ENCODE measurements at places on chromosomes 5 and 9. TPM values are rescaled to one million over a fixed set of nuclear protein-coding genes. Genes with fewer than 3 reads are reported as not detected.
A peak's percentile ranks its signal among the peaks of the same experiment; 100 is the strongest.

GRCh38 chr5:138230981-138231589, 18.0 kb upstream of the CDC23 start:
- DNase-seq = no peak

DNA sequence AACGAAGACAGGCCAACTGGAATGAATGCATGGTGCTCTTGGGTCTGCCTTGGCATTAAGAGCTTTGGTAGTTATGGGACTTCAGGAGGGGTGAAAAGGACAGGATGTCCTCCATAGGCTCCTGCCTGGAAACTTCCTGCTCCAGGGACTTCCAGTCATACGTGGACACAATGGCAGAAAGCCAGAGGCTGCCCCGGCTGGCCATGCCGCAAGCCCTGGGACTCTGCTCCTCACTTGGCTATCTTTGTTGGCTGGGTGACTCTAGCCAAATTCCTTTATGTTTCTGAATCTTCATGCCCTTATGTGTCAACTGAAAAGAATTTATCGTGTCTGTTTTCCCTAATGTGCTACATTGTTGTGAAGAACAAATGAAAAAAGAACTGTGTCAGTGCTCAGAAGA, 136.9 kb downstream of the SIL1 start:
- DNase-seq = no peak

GRCh38 chr9:136665704-136666371, 3.1 kb downstream of the EGFL7 start:
- DNase-seq = peak; percentile 30

- no peak for DNase-seq
These were observed 133.6 kb upstream of the GLRA1 start for GRCh38 chr5:152058267-152058666.

The PTGDS gene
- not detected for total RNA-seq

DNA sequence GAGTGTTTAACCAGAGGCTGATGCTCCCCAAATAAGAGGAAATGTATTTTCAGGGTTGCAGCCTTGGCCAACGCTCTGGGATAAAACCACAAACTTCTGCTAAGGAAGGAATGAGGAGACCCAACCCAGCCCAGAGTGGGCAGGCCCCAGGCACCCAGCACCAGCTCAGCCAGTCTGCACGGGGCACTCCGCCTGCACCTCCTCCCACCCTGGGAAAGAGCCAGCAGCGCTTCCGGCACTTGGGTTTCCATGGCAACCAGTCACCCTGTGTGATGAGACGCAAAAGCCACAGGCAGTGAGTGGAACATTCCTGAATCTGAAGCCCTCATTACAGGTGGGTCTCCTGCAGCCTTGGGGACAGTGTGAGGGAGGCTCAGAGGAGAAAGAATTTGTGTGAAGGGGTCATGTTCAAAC, 85.2 kb upstream of the ZBTB43 start:
- DNase-seq = peak; percentile 90

The CBY3 gene
- total RNA-seq = 0.40 TPM

DNA sequence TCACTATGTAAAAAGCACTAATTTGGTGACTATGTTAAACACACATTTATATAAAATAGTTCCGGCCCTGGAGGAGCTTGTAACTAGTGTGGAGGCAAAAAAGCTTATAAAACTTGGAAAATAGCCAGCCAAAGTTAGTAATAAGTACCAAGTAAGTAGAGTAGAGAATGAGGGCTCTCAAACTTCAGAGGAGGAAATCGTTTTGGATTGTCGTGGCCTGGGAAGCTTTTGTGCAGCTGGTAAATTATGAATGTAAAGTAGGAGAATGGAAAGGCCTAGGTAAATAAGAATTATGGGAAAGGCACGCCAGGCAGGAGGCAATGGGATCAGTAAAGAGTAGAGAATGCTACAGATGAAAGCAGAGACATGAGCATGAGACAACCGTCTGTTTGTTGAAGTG, 832.7 kb upstream of the ZNF608 start:
- DNase-seq = no peak

- no peak for DNase-seq
These were observed 61.3 kb upstream of the ELL2 start for GRCh38 chr5:96022971-96023370.

DNA sequence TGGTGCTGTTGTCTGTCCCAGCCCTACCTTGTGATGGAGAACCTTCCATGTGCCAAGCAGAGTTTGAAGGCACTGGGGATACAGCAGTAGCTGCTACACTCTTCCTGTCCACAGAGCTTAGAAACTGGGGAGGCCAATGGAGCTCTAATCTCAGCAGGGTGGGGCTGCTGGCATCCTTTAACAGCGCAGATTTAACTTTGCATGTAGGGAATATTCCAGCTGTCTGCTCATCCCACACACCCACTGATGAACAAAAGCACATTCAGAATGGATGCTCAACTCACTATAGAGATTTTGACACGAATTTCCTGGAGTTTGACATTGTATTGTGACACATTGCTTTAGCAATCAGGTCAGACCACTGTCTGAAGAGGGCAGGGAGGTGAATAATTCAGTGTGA, 49.0 kb downstream of the TMEM215 start:
- DNase-seq = no peak

The DHFR gene
- 105 TPM for total RNA-seq

DNA sequence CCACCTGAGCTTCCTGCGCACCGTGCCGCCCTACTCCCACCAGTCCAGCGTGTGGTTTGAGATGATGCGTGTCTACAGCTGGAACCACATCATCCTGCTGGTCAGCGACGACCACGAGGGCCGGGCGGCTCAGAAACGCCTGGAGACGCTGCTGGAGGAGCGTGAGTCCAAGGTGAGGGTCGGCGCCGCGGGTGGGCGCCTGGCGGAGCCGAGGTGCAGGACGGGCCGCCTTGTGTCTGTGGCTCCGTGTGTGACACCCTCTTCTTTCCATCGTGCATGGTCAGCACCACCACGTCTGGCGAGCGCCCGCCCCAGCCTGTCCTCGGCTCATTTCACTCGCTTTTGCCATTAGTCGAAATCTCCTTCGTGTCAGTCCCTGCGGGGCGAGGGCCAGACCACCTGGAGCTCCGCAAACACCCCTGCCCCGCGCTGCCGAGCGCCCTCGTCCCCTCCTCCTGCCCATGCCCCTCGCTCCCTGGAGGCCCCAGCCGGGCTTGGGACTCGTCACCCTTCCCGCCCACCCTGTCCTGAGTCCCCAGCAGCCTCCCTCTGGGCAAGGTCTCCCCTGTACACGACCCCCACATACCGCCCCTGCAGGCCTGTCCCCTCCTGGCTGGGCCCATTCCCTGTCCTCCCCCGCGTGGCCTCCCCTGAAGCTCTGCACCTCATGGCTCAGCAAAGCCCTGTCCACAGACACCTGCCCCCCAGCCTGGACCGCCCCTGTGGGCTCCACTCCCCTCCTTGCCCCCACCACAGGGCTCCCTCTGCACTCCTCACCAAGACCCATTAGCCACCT, 7.0 kb downstream of the GRIN1 start:
- DNase-seq = no peak

- no peak for DNase-seq
These were observed 9.2 kb upstream of the LRRC14B start for GRCh38 chr5:182126-182525.

DNA sequence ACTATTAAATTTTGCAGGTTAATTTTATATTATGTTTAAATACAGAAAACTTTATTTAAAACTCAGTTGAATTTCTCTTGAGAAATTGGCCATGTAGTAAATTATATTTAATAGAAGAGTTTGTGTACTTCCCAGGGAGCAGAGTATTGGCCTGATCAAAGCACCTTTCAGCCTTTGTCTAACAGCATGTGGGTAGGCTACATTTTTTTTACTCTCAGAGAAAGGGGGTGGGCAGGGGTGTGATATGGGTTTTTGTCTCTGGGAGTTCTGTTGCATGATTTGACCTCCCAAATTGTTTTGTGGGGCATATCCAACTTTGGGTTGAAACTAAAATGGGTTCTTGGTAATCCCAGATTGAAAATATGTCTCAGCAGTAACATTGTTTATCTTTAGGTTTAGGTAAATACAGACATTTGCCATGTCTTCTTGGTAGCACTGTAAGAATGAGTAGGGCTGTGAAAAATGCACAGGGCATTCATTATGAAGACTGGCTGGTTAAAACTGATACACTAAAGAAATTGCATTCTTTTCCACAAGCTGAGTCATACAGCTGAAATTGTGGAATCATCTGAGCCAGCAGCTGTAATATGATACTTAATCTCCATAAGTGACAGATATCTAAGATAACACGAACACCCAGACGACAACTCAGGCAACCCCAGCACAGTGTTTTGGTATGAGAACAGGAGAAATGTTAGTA, 75.4 kb upstream of the CDKN2B start:
- no peak for DNase-seq

DNA sequence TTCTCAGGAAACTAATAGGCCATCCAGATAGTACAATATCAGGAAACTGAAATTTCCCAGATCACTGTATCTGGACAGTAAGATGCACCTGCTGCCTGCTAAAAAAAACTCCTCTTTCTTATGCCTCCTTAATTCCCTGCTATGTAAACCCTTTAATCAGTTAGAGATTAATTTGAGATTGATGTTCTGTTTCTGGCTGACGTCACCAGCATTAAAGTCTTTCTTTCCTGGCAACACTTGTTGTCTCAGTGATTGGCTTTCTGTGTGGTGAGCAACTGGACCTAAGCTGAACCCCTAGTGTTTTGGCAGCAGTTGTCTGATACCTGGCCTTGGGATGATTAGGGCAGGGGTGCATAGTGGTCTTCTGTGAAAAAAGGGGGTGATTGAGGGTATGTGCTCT, 175.8 kb downstream of the TENT4A start:
- DNase-seq = no peak

The CMYA5 gene
- 0.21 TPM for total RNA-seq

DNA sequence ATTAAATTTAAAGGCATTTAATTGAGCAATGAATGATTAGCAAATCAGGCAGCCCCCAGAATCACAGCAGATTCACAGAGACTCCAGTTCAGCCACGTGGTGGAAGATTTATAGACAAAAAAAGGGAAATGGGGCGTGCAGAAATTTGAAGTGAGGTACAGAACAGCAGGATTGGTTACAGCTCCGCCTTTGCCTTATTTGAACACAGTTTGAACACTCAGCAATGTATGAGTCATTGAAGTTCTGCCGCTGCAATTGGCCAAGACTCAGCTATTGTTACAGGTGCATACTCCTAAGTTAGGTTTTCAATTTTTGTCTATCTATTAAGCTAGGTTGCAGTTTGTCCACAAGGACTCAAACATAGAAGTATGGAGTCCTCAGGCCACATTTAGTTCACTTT, 157.7 kb upstream of the SLC12A2 start:
- DNase-seq = no peak

DNA sequence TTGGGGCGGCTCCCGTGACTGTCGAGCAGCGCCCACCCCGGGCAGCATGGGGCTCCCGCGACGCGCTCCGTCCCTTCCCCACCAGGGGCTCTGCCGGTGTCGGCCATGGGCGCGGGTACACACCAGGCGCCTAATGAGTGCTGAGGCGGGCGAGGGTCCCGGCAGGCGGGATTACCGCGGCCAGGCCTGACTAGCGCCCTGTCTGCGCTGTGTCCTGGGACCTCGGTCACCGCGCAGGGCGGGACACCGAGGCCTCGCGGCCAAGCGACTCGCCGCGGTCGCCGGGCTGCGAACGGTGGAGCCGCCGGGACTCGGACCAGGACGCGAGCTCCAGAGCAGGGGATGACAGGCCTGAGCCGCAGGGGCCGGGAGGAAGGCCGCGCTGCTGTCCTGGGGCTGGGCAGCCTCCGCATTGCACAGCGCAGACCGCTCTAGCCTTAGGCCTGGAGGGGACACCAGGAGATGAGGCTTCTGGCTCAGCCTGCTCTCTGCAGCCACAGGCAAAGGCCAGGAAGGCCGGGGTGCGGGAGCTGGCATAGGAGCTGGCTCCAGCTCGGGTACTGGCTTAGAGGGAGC, 14.1 kb downstream of the LCN10 start:
- peak; percentile 39 for DNase-seq

DNA sequence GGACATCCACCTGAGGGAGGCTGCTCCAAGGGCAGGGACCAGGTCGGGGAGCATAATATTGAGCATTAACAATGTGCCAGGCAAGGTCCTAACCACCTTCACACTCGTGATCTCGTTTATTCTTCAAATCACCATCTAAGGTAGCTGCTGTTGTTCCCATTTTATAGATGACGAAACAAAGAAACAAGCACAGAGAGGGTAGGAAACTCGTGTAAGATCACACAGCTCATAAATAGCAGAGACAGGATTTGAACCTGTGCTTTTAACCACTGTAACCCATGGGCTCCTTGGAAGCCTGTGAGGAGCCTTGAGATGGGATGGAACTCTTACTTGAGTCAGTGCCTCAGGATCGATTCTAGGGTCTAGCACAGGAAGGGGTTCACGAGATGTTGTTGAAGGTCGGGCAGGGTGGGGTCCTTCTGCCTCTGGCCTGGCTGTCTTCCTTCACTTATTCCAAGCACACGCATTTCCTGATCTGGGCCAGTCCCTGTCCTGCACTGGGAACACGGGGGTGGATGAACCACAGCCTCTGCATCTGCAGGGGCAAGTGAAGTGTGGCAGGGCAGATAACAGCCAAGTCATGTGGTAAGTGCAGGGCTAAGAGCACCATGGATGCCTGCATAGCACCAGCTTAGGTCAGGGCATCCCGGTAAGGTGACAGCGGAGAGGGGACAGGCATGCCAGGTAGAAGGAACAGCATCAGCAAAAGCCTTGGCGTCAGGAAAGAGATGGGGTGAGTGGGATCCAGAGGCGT, 188.1 kb downstream of the MELK start:
- DNase-seq = no peak

DNA sequence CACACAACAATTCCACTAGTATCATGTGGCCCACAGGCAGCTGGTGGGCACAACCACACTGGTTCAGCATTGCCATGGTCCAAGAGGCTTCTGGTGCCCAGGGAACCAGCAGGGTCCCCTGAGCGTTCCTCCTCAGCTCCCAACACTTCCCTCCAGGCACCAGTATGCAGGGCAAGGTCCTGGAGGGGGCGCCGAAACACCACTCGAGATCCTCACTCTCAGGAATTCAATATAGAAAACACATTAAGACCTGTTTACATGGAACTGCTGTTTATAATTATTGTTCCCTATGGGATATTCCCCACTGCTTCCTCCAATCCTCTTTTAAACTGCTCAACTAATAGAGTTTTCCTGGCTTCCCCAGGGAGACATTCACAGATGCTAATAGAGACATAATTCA, 91.9 kb upstream of the GABRP start:
- no peak for DNase-seq

- no peak for DNase-seq
These were observed 87.2 kb downstream of the MRPS27 start for GRCh38 chr5:72232838-72233237.

Measured in activated CD4-positive, alpha-beta T cell treated with anti-CD3 and anti-CD28 coated beads for 36 hours (primary cell).